ENCODE measurements at places on chromosomes 3 and 15.

- DNase-seq, result no peak
- no peak overlapping the region for H3K4me3 ChIP-seq
- H3K27ac ChIP-seq, result no peak overlapping the region
- no peaks in the 10 kb centered on the region for H3K36me3 ChIP-seq
- H3K4me1 ChIP-seq, result no peaks in the 10 kb centered on the region
Observed at GRCh38 chr15:98764291-98764690, 116.0 kb downstream of the IGF1R start.

- H3K4me3 ChIP-seq, result no peak overlapping the region
- H3K4me1 ChIP-seq, result peaks cover 2% of the 10 kb centered on the region
- H3K27me3 ChIP-seq, result no peaks in the 10 kb centered on the region
- no peak overlapping the region for H3K27ac ChIP-seq
- no peak for DNase-seq
- H3K36me3 ChIP-seq, result peaks cover 12% of the 10 kb centered on the region
Observed at GRCh38 chr3:143380449-143380848, 260.9 kb downstream of the CHST2 start.

DNA sequence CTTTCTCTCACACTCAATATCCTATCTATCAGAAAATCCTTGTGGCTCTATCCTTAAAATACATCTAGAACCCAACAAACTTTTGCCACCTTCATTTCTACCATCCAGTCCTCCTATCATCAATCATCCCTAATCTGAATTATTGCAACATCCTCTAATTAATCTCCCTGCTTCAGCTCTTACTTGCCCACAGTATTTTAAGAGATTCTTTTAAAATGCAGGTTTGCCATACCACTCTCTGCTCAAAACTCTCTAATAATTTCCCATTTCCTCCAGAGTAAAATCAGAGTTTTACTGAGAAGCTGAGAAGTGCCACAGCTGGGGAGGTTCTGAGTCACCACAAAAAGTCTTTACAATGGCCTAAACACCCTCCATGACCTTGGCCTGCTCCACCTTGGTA is 234.3 kb upstream of the ZPLD1 start:
- no peaks in the 10 kb centered on the region for H3K27me3 ChIP-seq
- H3K27ac ChIP-seq, result no peak overlapping the region
- no peak overlapping the region for H3K4me3 ChIP-seq

GRCh38 chr15:92597548-92597947 is 58.0 kb downstream of the FAM174B start:
- H3K4me1 ChIP-seq, result no peaks in the 10 kb centered on the region
- H3K4me3 ChIP-seq, result no peak overlapping the region
- H3K27me3 ChIP-seq, result peaks cover 9% of the 10 kb centered on the region
- no peak overlapping the region for H3K27ac ChIP-seq
- DNase-seq, result no peak
- H3K36me3 ChIP-seq, result no peaks in the 10 kb centered on the region

DNA sequence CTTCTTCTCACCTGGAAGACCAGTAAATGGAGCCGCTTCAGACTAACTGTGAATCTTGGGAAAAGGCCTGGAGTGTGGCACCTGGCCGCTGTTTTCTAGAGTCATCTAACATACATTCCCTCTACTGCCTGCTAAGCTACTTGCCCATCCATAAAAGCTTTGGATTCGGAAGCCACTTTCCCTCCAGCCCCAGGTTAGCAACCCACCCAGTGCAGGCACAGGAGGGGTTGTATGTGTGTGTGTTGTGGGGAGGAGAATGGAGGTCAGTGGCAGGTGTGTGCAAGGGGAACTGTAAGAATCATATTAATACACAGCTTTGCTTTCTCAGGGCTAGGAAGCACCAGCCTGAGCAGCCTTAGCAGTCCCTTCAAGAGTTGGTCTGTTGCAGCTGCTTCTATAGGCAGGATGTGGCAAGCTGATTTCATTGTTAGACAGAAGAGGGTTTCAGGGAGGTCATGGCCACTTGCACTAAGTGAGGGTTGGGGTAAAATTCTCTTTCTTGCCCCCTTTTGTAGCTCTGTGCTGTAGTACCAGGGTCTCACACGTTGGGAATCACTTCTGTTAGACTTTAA is 8.9 kb downstream of the NSUN3 start:
- no peak overlapping the region for H3K27ac ChIP-seq
- DNase-seq, result no peak
- H3K4me3 ChIP-seq, result no peak overlapping the region
- peaks cover 40% of the 10 kb centered on the region for H3K36me3 ChIP-seq

Data from stimulated activated naive B cell treated with anti-CD40 and anti-IgM and Interleukin-4, amounts not matched to agents 10 μg/mL and 1 μg/mL and 100 μg/mL, for 72 hours (primary cell).